ENCODE measurements at places on chromosomes 2 and 18.
A peak's percentile ranks its signal among the peaks of the same experiment; 100 is the strongest.

- DNase-seq: no peak
These were observed 14.9 kb downstream of the SALL3 start for GRCh38 chr18:78994531-78994930.

- peak; percentile 49 for DNase-seq
These were observed 24.2 kb upstream of the CPO start for GRCh38 chr2:206915121-206915520.

DNA sequence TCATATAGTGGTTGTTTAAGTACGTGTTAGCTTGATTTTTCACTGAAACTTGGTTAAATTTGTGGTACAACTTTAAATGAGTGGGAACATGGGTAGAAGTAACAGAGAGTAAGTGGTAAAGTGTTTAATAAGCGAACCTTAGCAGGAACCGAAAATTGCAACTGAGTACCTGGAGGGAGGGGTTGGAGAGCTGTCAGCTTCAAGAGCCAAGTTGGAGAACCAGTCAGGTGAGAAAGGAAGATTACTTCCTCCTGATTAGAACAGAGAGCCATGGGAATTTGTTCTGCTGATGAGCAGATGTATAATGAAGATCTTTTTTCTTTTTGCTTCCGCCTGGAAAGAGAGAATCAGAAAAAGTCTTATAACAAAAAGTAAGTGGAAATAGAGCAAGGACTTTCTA is 158.4 kb upstream of the CDH7 start:
- no peak for DNase-seq

GRCh38 chr18:79610461-79611039 is 69.1 kb upstream of the CTDP1 start:
- no peak for DNase-seq

GRCh38 chr2:240231838-240232244 is 91.4 kb upstream of the OTOS start:
- no peak for DNase-seq

DNA sequence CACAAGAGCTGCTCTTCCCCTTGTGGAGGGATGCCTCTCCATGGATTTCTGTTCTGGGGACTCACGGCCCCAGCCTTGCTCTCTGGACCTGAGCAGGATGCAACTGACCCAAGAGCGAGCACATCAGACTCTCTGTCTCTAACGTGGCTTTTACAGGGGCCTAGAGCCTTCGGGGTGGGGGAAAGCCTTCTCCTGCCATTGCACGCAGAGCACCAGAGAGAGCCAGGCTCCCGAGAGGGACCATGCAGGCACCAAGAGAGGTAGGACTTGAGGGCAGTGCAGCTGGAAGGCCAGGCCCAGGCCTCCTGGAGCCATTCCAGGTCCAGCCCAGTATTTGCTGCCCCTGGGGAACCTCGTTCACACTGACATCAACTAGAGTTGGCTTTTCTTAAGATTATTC is 475.6 kb upstream of the MYT1L start:
- no peak for DNase-seq

- DNase-seq: no peak
These were observed 314.8 kb downstream of the MYCN start for GRCh38 chr2:16255120-16255519.

GRCh38 chr2:27211241-27211942 is 449 bp upstream of the ATRAID start:
- DNase-seq: no peak

DNA sequence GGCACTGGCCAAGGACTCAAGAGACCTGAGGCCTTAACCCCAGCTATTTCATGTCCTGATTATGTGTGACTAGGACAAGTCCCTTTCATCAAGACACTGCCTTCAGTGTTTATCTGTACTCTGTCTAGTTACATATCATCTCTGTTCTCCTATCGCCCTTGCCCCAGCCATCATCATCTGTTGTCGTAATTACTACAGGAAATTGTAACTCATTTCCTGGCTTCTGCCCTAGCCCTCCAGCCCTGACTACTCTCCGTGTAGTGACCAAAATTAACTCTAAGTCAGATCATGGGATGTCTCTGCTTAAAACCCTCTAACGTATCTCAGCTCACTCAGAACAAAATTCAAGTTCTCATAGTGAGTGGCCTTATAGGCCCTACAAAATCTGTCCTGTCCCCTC is 49.3 kb upstream of the LAPTM4A start:
- DNase-seq: no peak

GRCh38 chr2:155633060-155633839 is 699.3 kb downstream of the NR4A2 start:
- no peak for DNase-seq

GRCh38 chr2:222861411-222862105 is 722 bp downstream of the ACSL3 start:
- DNase-seq: no peak

DNA sequence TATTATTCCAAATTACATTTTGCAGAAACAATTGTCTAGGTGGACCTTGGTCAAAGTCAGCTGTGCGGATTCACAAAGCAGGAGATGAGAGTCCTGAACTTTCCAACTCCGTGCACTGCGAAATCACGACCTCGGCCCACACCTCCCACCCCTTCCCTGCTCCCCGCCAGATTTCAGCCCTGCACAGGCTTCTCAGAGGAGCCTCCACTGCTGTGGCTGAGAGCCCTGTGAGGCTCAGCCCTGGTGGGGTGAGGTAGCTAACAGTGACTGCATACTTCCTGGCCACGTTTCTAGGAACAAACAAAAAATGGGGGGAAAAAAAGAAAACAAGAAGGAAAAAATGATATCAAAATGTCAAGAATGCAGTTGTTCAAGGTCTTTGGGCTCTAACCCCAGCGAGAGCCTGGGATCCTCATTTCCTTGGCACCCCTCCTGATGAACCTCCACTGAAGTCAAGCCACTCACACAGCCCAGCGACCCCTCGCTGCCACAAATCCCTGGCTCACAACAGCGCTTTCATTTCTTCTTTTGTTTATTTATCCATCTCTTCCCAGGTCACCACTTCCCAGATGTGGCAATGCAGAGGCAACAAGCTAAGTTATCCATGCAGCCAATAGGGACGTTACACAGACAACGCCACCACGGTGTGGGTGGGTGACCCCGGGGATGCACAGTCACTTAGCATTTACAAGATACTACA is 729.7 kb upstream of the ID2 start:
- DNase-seq: no peak

DNA sequence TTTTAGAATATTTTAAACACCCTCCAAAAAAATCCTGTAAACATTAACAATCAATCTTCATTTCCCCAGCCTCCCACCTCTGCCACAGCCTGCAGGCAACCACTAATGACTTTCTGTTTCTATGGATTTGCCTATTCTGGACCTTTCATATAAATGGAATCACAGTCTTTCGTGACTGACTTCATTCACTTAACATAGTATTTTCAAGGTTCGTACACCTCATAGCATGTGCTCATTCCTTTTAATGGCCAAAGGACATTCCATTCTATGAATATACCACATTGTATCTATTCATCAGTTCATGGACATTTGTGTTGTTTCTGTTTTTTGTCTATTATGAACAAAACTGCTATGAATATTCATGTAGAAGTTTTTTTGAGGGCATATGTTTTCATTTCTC is 48.5 kb downstream of the NAT8 start:
- DNase-seq: no peak

DNA sequence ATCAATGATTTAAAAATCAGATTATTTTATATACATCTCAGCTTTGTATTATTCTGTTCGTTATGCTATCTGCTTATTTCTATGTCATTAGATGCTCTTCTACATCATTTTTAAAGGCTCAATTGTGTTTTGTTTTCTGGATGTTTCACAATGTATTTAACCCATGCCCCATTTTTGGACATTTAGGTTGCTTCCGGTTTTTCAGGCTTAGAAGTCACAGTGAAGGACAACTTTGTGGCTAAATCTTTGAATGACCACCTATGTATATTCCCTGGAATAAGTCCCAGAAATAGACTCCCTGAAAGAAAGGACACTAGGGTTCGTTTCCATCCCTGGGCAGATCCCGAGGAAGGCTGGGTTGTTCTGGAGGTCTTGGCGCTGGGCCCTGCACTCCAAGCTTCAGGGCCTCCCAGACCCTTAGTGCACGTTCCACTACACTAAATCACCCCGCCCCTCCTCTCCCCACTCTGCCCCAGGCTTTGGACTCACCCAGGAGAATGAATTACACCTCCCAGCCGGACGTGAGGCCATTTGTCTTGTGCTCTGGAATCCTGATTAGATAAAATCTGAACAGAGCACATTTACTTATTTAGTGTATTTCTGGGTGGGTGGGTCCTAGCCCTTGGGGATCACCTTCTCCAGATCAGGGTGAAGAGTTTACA is 188.2 kb downstream of the ZFP36L2 start:
- DNase-seq: no peak

GRCh38 chr2:234495251-234496054 is 1.4 kb downstream of the ARL4C start:
- DNase-seq: no peak

GRCh38 chr2:189661957-189662321 is 680 bp downstream of the ASNSD1 start:
- no peak for DNase-seq

GRCh38 chr2:8595428-8595805 is 86.4 kb upstream of the ID2 start:
- DNase-seq: no peak

- DNase-seq: no peak
These were observed 136.2 kb downstream of the WDSUB1 start for GRCh38 chr2:159150280-159150746.
